ENCODE measurements at places on chromosomes 16 and 17.

DNA sequence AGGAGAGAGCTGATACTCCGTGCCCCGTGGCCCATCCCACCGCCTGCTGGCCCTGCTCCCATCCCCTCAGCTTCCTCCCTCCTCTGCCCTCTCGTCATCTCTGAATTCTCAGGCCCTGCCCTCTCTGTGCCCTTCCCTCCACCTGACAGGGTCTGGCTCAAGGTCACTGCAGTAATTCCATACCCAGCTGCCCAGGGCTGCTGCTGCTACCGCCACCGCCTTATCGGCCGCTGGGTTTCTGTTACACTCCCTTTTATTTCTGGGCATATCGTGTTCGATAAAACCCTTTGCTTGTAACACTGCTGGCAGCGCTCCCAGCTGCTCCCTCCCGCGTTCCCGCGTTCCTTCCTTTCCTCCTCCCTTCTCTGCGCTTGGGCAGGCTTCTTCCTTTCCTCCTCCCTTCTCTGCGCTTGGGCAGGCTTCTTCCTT, 1.2 kb downstream of the EPN3 start:
- no peak for DNase-seq

- DNase-seq = no peak
Observed at GRCh38 chr16:64982581-64982980, 139.3 kb downstream of the CDH11 start.

- DNase-seq = no peak
Observed at GRCh38 chr16:10253409-10253808, 71.2 kb upstream of the GRIN2A start.

DNA sequence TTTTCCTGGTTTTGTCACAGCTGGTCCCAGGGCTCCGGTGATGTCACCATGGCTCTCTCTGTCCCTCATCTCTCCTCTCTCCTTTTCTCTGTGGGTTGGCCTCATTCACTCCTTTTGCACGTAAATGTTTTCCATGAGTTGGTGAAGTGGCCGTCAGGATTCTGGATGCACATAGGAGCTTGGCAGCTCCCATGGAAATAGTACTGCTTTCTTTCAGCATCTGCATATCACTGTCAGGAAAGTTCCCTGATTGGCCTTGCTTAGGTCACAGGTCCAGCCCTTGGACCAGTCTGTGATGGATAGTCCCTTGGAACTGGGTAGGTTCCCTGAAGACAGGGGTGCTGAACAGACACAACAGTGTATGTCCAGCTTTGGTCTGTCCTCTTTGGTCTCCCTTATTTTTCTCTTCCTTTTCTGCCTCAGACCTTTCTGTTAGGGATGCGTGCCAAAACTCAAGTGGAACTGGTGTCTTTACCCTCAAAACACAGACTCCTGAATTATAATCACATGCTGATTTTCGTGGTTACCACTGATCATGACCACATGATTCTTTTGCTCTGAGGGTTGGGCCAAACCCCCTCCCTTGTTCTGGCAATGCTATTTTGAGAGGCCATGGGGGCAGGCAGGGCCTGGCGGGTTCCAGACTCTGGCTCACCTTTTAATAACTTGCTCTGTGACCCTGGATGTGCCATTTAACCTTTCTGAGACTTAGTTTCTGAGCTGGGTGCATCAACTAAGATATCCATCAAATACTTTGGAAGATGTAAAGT, 99.0 kb downstream of the MSI2 start:
- DNase-seq = peak; percentile 13

DNA sequence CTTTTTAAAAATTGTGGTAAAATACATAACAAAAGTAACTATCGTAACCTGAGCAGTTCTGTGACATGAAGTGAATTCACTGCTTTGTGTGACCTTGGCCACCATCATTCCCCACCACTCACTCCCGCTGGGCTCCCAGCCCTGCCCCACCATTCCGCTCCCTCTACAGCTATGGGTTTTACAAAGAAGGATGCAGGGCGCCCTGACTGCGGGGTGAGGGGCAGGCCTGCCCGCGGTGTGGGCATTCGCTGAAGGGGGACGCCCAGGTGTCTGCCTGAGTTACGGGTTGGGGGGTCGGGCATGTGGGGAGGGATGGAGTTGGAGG, at the start of gene CEMP1:
CEMP1 (minus strand) TSS at position 38 of the 325 bp plus-strand sequence. CDS start 335 bp downstream, outside the sequence.
- no peak for DNase-seq

GRCh38 chr17:72687886-72688285, 404.6 kb downstream of the SLC39A11 start:
- no peak for DNase-seq

DNA sequence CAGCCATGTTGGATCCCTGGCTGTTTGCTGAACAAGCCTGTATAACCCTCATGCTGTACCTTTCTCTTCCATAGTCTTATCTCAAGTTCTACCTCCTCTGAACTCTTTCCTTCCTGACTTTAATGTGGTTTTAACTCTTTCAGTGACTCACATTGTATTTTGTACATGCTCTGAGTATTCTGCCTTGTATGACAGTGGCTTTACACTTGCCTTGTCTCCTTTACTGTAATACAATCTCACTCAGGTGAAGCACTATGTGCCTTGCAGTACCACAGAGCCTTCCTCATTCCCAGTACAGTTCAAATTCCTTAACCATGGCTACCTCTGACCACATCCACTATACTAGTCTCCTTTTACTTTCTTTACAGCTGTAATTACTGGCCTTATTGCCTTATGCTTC, 14.1 kb downstream of the PSMD11 start:
- no peak for DNase-seq

GRCh38 chr17:39903158-39903884, 15.1 kb downstream of the GSDMB start:
- DNase-seq = no peak

DNA sequence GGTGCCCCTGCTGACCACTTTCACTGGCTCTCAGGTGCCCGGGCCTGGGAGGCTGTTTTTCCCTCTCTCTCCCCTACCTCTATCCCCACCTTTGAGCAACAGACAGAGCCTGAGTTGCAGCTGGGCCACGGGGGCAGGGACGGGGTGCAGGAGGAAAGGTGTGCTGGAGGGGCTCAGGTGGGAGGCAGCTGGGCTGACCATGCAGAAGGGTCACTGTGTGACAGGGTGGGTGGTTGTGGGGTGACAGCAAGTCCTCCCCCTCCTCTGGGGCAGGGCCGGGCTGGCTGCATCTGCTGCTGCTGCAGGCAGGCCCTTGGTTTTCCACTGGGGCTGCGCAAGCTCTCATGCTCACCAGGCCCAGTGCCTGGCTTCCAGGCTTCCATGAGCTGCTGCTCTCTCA, 6.6 kb downstream of the ZNF319 start:
- DNase-seq = no peak
